ENCODE measurements at places on chromosomes 6 and 20.

- no peak for DNase-seq
Measured at GRCh38 chr20:50387218-50387995, 122.8 kb upstream of the PTPN1 start.

- no peak for DNase-seq
Measured at GRCh38 chr6:36224918-36225461, 28.4 kb downstream of the BRPF3 start.

- no peak for DNase-seq
Measured at GRCh38 chr20:48630342-48631075, 197.3 kb downstream of the PREX1 start.

- DNase-seq: no peak
Measured at GRCh38 chr6:88734544-88734943, 228.9 kb downstream of the RNGTT start.

DNA sequence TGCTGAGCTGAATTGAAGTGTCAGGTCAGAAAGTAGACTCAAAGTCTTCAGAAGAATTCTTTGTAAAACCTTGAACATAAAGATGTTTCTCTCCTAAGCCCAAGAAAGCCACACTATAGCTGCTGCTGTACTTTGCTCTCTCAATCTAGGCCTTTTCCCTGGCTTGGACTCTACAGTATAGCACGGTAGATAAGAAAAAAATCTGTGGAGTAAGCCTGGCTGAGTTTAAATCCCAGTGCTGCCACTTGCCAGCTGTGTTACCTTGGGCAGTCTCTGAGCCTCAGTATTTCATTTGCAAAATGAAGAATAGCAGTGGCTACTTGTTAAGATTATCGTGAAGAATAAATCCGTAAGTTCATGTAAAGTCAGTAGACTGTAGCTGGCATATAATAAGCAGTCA, 53.3 kb upstream of the UFL1 start:
- DNase-seq: no peak

DNA sequence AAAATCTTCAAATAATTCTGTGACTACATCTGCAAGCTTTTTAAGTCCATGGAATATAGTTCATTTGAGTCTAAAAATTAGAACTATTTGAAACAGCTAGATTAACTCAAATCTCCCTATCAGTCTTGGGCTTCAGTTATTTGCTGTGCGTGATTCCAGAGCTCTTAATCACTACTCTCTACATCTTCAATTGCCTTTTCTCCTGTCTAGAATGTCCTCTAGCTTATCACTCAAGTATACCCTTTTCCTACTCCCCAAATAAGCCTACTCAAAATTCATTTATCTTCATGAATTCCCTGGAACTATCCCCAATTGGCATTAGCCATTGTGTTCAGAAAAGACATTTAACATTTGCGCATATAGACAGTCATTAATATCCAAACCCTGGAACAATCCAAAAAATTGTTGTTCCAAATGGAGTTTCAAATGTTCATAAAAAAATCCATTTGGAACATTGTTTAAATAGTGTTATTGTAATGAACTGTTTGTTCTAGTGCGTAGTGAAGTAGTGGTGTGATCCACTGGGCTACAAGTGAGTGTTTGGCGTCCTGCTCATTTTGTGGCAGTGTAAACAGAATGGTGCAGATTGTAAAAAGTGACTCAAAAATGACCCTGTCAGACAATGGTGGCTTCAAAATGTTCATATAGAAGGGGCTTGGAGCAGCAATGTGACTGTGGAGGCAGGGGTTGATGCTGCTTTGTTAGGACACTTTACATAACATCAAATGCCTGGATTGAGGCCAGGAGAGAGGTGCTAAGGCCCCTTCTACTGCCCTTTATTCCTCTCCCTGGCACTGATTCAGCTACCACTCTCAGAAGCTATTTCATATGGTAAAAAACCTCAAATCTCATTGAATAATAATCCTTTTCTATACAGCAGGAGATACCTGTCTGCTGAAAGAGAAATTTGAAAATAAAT, 122.3 kb downstream of the KIF6 start:
- DNase-seq: no peak

GRCh38 chr6:24882295-24882694, 53.5 kb downstream of the RIPOR2 start:
- no peak for DNase-seq

All from gastrocnemius medialis (tissue), 4 donors.